H7 (cell line): ENCODE measurements at places on chromosomes 4 and X.

DNA sequence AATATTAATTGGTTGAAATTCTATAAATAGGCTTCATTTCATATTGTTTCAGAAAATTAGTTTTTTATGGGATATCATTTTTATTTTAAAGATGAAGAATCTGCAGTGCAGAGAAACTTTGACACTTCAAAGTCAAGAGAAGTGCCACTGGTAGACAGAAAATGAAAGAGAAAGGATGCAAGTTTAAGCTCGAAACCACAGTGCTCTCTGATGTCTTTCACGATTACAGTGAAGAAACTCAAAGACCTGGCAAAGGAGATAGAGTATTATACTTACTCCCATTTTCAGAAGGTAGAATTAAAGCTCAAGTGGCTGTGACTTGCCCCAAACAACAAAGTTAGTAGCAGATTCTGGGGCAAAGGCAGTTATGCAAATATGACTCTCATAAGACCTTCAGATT, 745.4 kb downstream of the TECRL start:
- DNase-seq = no peak

GRCh38 chr4:52968241-52968640, 106.1 kb downstream of the RASL11B start:
- DNase-seq = no peak

- DNase-seq = peak; percentile 30
Observed at GRCh38 chr4:142846729-142847596, 862 bp upstream of the INPP4B start.

GRCh38 chr4:145879598-145879997, 59.0 kb downstream of the ZNF827 start:
- no peak for DNase-seq

GRCh38 chrX:121456315-121456714, 408.9 kb downstream of the GLUD2 start:
- no peak for DNase-seq

GRCh38 chr4:182188622-182189021, 54.6 kb upstream of the TENM3 start:
- DNase-seq = no peak

DNA sequence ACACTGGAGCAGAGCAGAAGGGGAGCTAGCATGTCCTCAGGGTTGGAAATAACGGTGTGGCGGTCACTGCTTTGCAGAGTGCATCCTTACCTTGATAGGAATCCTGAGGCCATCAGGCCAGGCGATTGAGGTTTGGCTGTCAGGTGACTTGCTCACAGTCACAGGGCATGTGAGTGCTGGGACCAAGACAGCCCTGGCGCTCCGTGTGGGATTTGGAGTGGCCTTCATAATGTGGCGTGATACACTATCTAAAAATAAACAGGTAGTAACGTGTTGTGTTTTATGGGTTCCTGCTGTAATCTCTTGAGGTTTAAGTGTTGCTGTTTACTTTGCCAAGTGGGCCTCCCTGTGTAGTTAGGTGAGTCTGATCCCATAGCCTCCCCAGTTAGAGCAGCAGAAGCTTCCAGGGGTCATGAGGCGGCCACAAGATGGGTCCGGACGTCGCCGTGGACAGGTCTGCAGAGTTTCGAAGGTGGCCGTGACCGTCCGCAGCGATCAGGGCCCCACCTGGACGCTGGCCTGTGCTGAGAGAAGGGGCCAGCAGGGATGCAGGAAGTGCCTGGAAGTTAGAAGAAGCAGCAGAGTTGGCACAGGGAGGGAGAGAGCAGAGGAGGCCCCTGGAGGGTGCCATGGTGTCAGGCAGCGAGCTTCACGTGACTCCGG, 27.7 kb downstream of the RGS12 start:
- no peak for DNase-seq

DNA sequence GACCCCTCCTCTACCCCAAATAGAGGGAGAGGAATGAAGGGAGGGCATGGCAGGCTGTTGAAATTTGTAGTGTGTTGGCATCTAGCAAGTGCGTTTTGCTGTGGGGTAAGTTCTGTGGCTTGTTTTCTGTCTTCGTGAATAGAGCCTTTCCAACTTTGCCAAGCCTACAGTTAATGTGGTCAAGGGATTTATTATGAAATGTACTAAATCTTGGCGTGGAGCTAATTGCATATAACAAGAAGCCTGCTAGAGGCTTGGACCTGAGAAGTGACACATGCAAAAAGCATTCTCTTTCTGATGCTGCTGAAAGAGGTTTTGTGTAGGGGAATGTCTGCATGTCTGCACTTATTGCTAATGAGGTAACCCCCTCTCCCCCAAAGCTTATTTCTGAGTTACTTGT, 132.2 kb downstream of the BMPR1B start:
- no peak for DNase-seq

- DNase-seq = peak; percentile 24
Observed at GRCh38 chr4:87950936-87951511, 24.5 kb upstream of the SPP1 start.

DNA sequence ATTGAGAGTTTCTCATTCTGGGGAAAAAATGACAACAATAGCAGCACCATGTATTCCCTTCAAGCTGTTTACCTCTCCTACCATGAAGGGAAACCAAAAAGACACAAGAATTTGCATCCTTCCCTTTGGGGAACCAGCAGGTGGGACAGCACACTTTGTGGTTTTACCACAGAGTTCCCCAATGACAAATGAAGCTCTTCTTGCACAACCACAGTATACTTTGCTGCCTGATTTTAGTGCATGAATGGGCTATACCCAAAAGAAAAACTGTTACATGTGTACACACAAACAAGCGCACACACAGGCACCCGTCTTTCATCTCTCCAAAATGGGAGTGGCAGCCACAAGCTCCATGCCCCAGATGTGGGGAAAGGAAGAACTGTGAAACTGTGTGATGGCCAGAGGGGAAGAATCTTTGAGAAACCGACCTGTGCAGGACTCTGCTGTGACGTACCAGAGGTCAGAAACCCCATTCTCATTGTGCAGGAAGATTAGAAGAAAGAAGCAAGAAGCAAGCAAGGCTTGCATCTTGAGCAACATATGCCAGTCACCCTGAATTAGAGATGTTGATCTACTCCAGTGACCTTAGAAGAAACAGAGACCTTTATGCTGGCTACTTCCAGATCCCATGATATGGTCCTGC, 2.7 kb upstream of the MAML3 start:
- no peak for DNase-seq

GRCh38 chr4:83207497-83208101, 77.0 kb downstream of the COQ2 start:
- no peak for DNase-seq
